Activated CD8-positive, alpha-beta memory T cell treated with anti-CD3 and anti-CD28 coated beads for 48 hours (primary cell): ENCODE measurements at places on chromosomes 12 and 14.

GRCh38 chr12:65067383-65067782 is 53.7 kb downstream of the WIF1 start:
- DNase-seq: no peak

GRCh38 chr14:77151918-77152588 is 10.5 kb upstream of the ZDHHC22 start:
- DNase-seq: no peak

DNA sequence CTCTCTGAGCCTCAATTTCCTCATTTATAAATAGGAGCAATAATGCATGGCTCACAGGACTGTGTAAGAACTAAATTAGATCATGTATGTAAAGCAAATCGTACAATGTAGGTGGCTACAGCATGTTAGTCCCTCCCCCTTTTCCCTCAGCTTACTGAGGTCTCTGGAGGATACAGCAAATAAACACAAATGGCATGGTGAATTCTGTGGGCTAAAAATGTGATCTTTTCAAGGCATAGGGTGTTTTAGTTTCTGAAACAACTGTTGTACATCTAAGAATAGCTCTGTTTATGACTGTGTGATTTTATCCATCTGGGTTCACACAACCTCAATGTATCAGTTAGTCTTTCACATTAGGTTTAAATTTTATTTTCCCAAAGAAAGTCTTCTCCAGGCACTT is 121.2 kb upstream of the PLEKHG7 start:
- DNase-seq: no peak

GRCh38 chr12:40534828-40535227 is 157.4 kb upstream of the CNTN1 start:
- no peak for DNase-seq

GRCh38 chr12:67798768-67799167 is 150.2 kb downstream of the DYRK2 start:
- no peak for DNase-seq

DNA sequence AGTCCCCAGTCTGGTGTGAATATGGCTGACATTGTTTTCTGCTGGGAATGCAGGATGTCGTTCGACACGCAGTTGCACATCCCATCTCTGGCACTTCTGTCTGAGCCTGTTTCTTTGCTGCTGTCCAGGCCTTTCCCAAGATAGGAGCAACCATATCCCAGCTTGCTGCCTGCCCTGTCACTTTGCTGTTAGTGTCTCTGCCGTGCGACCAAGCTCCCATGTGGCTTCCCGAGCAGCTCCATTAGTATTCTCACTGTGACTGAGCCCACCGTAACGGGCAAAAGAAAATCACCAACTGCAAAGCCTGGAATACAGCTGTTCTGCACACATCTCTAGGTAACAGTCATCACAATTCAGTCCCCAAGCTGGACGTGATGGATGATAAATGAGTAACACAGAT is 66.0 kb upstream of the CPSF6 start:
- no peak for DNase-seq

DNA sequence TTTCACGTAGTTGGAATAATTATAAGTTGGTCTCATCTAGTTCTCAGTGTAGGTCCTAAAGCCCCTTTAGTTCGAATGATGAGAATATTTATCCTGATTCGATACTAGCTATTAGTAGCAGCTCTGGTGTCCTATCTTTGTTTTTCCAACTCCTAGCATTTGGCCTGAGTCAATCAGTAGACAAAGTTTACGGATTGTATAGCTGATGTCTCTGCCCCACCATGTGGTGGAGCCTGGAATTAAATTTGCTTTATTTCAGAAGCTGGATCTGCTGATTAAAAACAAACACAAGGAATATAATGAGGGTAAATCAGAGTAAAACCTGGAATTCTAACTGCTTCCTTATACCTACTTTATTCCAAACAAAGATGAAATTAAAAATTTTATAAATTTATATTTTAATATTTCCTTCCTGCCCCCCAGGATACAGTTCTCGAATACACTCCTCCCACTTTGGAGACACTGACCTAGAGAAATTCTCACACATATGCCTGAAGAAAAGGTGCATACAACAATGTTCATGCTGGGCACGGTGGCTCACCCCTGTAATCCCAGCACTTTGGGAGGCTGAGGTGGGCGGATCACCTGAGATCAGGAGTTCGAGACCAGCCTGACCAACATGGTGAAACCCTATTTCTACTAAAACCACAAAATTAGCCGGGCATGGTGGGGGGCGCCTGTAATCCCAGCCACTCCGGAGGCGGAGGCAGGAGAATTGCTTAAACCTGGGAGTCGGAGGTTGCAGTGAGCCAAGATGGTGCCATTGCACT is 7.6 kb upstream of the BRMS1L start:
- no peak for DNase-seq

DNA sequence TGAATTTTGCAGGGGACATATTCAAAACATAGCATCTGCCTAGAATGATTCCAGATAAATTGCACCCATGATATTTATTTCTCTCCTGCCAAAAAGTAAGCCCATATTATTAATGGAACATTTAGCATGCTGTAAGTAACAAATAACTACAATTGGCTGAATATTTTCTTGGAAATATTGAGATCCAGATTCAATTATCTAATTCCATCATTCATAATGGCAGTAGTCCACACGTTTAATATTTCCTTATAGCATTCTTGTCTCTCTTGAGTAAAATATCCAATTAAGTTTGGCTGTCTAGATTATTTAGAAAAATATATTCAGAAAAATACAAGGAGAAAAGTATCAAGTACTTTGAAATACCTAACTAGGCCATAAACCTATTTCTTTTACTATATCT is 157.5 kb downstream of the FLRT2 start:
- no peak for DNase-seq

- no peak for DNase-seq
Measured at GRCh38 chr12:22578328-22578727, 34.0 kb upstream of the C2CD5 start.

DNA sequence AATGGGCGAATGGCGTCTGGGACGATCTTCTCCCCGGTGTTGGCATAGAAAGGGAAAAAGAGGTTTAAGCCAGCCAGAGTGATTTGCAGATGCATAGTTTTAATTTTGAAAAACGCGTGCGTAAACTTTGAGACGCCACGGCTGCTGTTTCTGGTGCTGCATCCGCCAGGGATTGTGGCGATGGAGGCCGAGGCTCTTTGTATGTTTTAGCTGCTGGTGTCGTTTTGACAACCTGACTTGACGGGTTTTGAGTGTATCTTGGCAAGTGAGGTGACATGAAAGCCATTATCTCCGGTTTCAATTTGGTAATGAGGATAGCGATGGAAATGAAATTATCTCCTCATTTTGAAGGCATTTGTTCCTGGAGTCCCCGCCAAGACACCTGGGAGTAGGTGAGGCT is 1.6 kb downstream of the PTGDR start:
- DNase-seq: no peak

GRCh38 chr12:94140556-94140955 is 7.8 kb upstream of the PLXNC1 start:
- peak; percentile 10 for DNase-seq

DNA sequence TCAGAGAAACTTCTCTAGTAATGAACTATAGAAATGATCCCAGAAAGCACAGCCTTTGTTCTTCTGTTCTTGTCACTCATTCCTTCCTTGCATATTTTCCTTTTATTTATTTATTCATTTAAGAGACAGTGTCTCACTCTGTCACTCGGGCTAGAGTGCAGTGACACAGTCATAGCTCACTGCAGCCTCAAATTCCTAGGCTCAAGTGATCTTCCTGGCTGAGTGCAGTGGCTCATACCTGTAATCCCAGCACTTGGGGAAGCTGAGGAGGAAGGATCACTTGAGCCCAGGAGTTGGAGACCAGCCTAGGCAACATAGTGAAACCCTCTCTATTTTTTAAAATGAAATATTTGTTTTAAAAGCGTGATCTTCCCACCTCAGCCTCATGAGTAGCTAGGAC is 11.5 kb downstream of the TECPR2 start:
- DNase-seq: no peak

DNA sequence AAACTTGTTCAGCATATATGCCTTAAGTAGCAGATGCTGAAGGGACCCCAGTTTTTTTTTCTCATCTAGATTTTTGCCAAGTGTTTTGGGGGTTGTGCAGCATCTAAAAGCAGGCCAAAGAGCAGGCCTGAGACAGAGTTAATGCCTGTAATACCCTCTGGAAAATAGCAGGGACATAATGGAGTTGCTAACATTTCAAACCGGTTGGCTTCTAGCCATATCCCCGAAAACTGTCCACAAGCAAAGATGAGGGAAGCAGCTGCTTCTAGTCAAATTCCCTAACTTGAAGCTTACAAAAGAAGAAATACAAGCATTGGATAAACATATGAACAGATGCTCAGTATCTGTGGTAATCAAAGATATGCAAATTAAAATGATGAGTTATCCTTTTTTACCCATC is 52.1 kb upstream of the AEBP2 start:
- no peak for DNase-seq

DNA sequence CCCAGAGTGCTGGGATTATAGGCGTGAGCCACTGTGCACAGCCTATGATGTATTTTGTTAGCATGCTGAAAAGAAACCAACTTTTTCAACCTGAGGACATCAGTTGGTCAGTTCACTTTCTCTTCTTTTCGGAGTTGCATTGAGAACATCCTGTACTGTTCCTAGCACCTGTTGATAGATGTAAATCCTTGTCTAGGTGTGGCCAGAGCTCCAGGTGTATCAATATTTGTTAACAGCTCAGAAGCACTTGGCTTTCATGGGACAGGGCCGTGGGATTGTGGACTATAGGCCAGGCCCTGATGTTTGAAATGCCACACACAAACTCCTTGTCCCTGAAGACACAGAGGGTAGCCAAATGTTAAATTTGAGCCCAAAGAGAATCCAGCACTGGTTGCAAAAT is 14.9 kb downstream of the HCAR2 start:
- DNase-seq: no peak

GRCh38 chr12:63752283-63752682 is 27.4 kb upstream of the RXYLT1 start:
- no peak for DNase-seq

DNA sequence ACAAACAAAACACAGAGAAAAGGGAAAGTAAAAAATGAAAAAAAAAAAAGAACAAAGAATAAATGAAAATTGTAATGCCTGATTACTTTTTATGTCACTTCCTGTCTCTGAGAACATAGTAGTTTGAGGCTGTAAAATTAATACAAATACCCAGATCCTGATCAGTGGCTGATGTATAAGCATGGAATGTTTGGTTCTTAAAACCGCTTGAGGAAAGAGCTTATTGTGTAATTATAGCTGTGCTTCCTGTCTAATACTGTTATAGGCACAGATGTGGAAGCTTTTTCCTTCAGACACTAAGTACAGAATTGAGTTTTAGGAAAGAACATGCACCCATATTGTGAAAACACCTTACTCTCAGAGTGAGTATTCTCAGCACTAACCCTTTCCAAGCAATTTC is 86.9 kb downstream of the AVPR1A start:
- DNase-seq: no peak

GRCh38 chr12:126033751-126034150 is 968.5 kb downstream of the AACS start:
- no peak for DNase-seq

DNA sequence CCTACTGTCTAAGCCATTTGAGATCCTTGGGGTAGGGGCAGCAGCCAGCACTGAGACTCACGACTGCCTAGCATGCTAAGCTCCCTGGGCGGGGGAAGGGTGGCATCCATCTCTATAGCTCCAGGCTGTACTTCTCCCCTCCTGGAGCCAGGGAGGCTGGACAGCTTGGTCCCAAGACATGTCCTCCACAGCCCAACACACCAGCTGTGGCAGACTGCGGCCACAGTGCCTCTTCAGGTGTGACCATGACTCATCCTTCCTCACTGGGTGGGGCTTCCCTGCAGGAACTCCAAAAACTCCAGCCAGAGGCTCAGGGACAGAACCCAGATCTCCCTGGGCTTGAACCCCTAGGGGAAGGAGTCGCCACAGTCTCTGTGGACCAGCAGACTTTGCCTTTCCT is 193.9 kb downstream of the GPHN start:
- no peak for DNase-seq

DNA sequence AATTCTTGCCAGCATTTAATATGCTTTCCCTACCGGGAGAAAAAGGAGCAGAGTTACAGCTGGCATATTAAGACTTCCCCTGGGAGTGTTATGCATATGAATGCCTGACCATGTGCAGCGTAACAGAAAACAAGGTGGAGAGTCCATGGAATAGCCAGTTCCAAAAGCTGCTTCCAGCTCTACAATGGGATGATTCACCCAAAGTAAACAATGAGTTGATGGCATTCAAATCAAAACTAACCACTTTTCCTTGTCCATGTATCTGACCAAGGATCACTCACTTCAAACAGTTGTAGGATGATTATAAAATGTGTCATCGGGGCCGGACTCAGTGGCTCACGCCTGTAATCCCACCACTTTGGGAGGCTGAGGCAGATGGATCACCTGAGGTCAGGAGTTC is 48.1 kb upstream of the BICDL1 start:
- no peak for DNase-seq
